Endothelial cell of umbilical vein (primary cell): ENCODE measurements at places on chromosomes 1 and 21. TPM values are rescaled to one million over a fixed set of nuclear protein-coding genes. Genes with fewer than 3 reads are reported as not detected.

The AMY1B gene
- not detected in 2 replicates for polyA plus RNA-seq

The GPR3 gene
- polyA plus RNA-seq, result 1.8 and 2.2 TPM in 2 replicates

The ADAMTS4 gene
- polyA plus RNA-seq, result 2.5 and 2.6 TPM in 2 replicates

The PRAMEF17 gene
- not detected in 2 replicates for polyA plus RNA-seq

The EPHA2 gene
- polyA plus RNA-seq, result 147 and 169 TPM in 2 replicates

The HSPA6 gene
- 0.03 and 0.10 TPM in 2 replicates for polyA plus RNA-seq

The KIF26B gene
- polyA plus RNA-seq, result 0.04 and 0.06 TPM in 2 replicates

The AIRE gene
- 0.04 and 0.05 TPM in 2 replicates for polyA plus RNA-seq

The NKAIN1 gene
- 0.29 and 0.60 TPM in 2 replicates for polyA plus RNA-seq

The RIMKLA gene
- under 0.01 and 0.01 TPM in 2 replicates for polyA plus RNA-seq

The CNIH4 gene
- polyA plus RNA-seq, result 106 and 118 TPM in 2 replicates

The WLS gene
- polyA plus RNA-seq, result 121 and 122 TPM in 2 replicates

The RGS18 gene
- polyA plus RNA-seq, result not detected in 2 replicates

The CFHR3 gene
- not detected in 2 replicates for polyA plus RNA-seq

The CELSR2 gene
- polyA plus RNA-seq, result 0.76 and 0.90 TPM in 2 replicates

The SPATA45 gene
- not detected in 2 replicates for polyA plus RNA-seq

The NES gene
- 15.5 and 19.4 TPM in 2 replicates for polyA plus RNA-seq

The COL11A1 gene
- polyA plus RNA-seq, result not detected in 2 replicates

The GALNT2 gene
- 51.8 and 56.3 TPM in 2 replicates for polyA plus RNA-seq

The AGT gene
- polyA plus RNA-seq, result not detected in 2 replicates

The PACC1 gene
- polyA plus RNA-seq, result 22.3 and 27.0 TPM in 2 replicates

The CELA2B gene
- not detected in 2 replicates for polyA plus RNA-seq

The GJA5 gene
- 5.9 and 6.2 TPM in 2 replicates for polyA plus RNA-seq

The NLRP3 gene
- polyA plus RNA-seq, result 0.08 and 0.29 TPM in 2 replicates

The KCNC4 gene
- 6.7 and 7.3 TPM in 2 replicates for polyA plus RNA-seq

The C4BPA gene
- not detected in 2 replicates for polyA plus RNA-seq

The VASH2 gene
- 0.30 and 0.70 TPM in 2 replicates for polyA plus RNA-seq

The L1TD1 gene
- 0.01 TPM in 1 of 2 replicates, not detected in the other for polyA plus RNA-seq

The PRKAA2 gene
- polyA plus RNA-seq, result 0.22 and 0.32 TPM in 2 replicates

The NBPF4 gene
- polyA plus RNA-seq, result not detected in 2 replicates

The TMIGD3 gene
- polyA plus RNA-seq, result 0.07 and 0.24 TPM in 2 replicates

The DMBX1 gene
- not detected in 2 replicates for polyA plus RNA-seq

The MNDA gene
- polyA plus RNA-seq, result not detected in 2 replicates

The BTBD8 gene
- 0.24 and 0.36 TPM in 2 replicates for polyA plus RNA-seq

The KCNA10 gene
- not detected in 2 replicates for polyA plus RNA-seq

The MROH9 gene
- polyA plus RNA-seq, result not detected in 2 replicates

The ABCG1 gene
- polyA plus RNA-seq, result 6.7 and 8.4 TPM in 2 replicates

The GJA8 gene
- polyA plus RNA-seq, result not detected in 2 replicates

The PLPP3 gene
- polyA plus RNA-seq, result 10.2 and 11.3 TPM in 2 replicates

The PDZK1IP1 gene
- polyA plus RNA-seq, result 0.52 and 0.60 TPM in 2 replicates

The FAM151A gene
- polyA plus RNA-seq, result not detected in 2 replicates

The MTX1 gene
- polyA plus RNA-seq, result 109 and 137 TPM in 2 replicates

The PCSK9 gene
- polyA plus RNA-seq, result 0.17 and 0.32 TPM in 2 replicates

The CDKN2C gene
- 11.5 and 12.8 TPM in 2 replicates for polyA plus RNA-seq

The SMPDL3B gene
- 1.2 and 1.3 TPM in 2 replicates for polyA plus RNA-seq

The PRKAB2 gene
- polyA plus RNA-seq, result 7.4 and 7.7 TPM in 2 replicates
